ENCODE measurements at places on chromosomes 2 and 18.

- no peak for DNase-seq
Measured at GRCh38 chr2:234863043-234863934, 88.5 kb upstream of the SH3BP4 start.

DNA sequence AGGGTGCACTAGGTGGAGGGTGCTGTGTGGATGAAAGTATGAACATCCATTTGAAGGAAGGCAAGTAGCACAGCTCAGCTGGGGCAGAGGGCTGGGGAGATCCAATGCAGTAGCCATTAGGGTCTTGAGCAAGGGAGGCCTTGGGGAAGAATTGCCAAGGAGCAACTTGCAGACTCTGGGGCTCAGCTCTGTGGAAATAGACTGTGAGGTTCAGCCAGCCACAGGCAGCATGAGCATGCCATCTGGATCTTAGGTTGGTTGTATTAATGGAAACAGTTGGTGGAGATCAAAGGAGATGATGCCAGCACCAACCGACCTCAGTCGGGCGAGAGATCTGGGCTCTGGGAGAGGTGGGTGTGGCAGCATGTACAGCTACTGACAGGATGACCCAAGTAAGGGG lies 5.6 kb downstream of the ZAP70 start:
- DNase-seq, result no peak

GRCh38 chr18:39705362-39705761 lies 2139.8 kb upstream of the CELF4 start:
- no peak for DNase-seq

DNA sequence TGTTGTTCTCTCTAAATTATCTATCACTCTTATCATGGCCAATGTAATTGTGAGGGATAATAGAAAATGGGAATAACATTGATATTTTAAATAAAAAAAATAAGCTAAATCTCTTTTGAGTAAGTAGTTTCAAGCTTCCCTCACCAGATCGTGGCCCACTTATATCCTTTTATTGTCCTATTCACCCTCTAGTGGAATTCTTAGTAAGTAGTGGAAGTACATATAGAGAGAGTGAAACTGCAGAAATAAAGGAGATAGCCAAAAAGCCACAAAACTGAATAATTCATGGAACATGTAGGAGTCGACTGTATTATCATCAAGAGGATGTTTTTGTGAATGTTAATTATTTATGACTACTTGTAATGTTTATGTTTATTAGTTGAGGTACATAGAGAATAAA lies 66.1 kb upstream of the DTNA start:
- no peak for DNase-seq

GRCh38 chr2:234308813-234309195 lies 188.1 kb downstream of the ARL4C start:
- DNase-seq, result peak; percentile 86

- no peak for DNase-seq
Measured at GRCh38 chr2:30233271-30234009, 2.1 kb downstream of the LBH start.

DNA sequence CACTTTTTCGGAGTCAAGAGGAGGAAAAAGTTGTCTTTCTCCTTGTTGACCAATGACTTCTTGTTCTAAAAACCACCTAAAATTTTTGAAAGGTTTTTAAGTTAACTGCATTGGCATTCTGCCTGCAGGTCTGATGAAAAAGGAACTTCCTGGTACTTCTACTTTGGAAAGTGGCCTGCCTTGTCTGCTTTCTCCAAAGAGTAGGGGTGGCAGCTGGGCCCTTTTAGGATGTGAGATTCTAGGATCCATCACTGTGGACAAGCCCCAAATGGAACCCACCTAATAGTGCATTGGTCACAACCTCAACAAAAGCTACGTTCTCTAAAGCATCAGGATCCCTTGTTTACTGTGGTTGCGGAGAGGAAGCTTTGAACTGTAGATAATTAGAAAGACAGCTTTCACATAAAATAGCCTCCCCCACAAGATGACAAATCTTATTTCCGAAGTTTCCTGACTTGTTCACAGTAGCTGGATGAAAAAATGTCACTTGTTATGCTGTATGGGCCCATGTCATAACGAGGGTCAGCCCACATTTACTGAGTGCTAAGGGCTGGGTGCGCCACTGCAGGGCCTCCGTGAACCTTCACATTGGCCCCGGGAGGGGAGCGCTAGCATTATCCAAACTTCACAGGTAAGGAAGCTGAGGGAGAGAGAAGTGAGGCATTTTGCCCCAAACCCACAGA lies 17.4 kb downstream of the ASPRV1 start:
- DNase-seq, result no peak

- no peak for DNase-seq
Measured at GRCh38 chr18:50796495-50796894, 23.3 kb downstream of the MRO start.

GRCh38 chr18:13532406-13533075 lies 193.8 kb downstream of the FAM210A start:
- no peak for DNase-seq

- no peak for DNase-seq
Measured at GRCh38 chr18:9850309-9850708, 35.5 kb upstream of the TXNDC2 start.

GRCh38 chr2:6080932-6081753 lies 389.0 kb downstream of the SOX11 start:
- DNase-seq, result no peak

DNA sequence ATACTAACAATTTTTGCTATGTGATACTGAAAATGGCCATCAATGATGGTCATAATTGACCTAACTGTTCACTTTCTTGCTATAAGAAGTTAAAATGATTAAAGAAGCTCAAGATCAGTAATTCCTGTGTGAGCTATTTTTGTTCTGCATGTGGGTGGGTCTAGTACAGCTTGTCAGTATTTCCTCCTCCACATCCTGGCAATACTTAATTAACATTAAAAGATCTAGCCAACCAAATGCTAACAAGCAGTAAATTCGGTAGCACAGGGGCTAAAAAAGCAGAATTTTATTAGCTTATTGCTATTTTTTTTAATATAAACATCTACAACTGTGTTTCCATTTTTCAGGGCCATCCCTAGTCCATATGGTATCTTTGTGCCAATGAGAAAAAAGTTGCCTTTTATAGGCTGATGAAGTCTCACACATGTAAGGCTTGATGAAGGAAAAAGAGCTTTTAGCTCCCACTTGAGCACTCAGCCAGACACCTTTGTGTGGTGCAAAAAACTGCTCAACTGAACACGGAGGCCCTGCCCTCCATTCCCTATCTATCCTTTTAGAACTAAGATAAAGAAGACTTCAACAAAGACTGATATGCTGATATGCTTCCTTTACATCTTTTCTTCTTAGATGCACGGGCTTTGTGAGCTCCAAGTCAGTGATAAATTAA lies 4.9 kb upstream of the PNO1 start:
- DNase-seq, result no peak

GRCh38 chr2:174617718-174618117 lies 20.1 kb upstream of the WIPF1 start:
- DNase-seq, result no peak

- DNase-seq, result no peak
Measured at GRCh38 chr18:2716394-2717326, 61.1 kb downstream of the SMCHD1 start.

DNA sequence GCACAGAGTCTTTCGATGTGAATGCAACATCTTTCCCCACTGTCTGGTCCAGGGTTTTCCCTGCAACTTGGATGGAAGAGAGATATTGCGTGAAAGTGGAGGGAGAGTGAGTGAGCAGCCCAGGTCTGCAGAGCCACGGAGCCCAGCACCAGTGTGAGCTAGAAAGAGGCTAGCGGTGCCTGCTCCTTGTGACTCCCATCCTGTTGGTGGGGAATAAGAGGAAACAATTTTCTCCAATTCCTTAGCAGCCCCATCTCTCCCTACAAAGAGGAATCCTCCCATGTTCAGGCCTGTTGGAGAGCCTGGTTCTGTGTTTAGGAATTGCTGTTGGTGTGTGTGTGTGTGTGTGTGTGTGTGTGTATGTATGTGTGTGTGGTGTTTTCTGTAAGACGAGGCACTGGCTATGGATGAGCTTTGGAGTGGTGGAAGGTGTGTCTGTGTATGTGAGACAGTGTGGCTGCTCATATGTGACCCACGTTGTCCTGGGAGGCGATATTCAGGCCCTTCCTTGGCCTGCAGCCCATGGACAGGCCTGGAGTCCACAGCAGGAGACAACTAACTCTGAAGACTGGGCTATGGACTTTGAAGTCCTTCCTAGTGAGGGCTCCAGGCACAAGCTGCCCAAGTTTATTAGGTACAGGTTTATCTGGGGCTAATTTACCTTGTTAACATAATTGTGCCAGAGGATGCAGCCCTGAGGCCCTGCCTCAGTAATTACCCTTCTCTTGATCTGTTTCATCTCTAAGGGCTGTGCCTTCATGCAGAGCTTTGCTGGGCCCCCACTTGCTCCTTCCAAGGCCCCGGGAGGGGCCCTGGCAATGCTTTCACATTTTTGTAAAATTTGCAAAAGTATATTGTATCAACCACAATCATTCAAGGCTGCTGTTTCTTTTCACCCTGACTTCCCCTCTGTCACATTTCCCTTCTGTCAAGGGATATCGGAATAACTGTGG lies 88.6 kb upstream of the HAAO start:
- no peak for DNase-seq

- no peak for DNase-seq
Measured at GRCh38 chr2:241978670-241979069, 109.1 kb downstream of the RTP5 start.

DNA sequence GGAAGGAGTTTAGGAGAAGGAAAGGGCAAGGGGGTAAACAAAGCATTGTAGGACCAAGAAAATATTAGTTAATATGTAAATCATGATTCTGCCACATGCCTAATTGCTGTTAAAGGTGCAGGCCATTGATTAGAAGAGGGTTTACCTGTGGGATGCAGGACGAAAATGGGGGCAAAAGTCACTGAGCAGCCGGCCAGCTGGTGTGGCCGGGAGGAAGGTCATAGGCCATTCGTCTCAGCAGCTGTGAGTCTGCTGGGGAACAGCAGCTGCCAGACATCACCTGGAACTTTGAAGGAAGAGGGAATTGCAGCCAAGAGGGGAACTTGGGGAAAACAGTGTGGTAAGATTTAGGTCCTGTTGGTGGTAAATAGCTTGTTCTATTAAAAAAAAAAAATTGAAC lies 184.4 kb downstream of the DYSF start:
- no peak for DNase-seq

DNA sequence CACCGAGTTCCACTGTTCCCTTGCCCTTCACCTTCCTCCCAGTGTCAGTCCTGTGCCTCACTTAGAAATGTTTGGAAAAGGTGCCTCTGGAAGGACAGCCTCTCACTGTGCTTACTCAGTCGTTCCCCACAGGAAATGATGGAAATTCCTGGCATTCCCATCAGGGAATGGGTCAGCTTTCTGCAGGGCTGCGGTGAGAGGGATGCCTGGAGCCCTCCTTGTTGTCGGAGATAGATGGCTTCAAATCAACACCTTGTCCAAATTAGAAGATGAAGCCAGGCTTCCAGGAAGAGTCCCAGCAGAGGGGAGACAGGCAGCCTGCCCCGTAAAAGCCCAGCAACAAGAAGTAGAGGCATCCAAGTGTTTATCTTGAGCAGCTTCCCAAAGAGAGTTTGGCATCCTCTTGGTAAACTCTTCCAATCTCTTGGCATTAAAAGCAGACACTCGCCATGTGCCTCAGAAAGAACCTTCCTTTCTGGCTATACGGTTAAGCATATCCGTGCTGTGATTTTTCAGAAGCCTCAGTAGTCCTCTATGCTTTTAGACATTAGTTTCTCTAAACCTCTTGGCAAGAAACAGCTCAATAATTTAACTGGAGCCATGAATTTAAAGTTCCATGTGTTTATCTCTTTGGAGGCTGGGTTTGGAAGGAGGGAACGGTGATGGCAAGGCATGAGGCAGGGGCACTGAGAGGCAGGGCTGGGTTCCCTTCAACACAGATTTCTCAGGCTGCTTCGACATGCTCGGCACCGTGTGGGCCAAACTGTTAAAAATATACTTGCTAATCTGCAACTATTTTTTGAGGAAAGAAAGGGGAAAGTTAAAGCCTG lies 25.1 kb downstream of the COLEC12 start:
- DNase-seq, result no peak

DNA sequence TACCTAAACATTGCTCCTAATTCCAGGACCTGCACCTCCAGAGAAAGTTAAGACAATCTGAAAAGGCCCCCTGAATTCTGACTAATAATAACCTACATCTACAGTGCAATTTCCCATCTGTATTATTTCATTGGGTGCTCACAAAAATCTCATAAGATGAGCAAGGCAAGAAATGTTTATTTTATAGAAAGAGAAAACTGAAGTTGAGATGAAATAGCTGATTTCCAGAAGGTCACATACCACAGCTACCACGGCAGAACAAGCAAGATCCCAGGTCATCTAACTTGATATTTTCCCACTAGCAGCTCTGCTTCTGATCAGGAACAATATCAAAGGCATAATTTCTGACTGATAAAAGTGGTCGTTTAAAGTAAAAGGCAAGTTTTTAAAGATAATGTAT lies 105.8 kb upstream of the COL5A2 start:
- DNase-seq, result no peak

DNA sequence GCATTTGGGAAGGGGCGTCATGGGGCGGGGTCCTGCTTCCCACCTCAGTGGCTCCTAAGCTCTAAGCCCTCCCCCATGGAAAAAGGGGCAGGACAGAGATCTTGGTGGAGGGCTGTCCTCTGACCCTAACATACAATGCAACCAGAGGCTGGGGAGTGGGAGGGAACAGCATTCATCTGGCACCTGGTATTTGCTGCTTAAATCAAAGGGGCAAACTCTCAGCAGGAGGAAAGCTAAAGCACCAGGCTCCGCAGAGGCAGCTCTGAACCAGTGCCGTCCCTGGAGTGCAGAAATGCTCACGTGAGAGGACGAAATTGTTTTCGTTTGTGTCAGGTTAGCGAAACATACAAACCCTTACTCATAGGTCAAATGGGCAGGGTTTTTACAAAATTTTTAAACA lies 92.7 kb upstream of the PXDN start:
- no peak for DNase-seq

DNA sequence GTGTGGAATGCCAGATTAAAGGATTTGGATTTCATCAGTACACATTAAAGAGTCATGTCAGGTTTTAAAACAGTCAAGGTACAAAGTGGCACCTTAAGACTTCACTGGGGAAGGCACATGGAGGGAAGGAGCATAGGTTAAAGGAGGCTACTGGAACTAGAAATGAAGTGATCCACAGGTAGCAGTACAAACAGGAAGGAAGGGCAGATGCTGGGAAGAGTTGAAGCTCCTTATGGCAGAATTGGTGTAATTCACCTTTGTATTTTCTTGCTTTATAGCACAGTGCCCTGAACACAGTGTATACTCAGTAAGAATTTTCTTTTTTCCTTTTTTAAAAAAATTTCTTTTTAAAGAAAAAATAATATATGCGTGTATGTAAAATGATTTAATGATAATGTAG lies 177.1 kb downstream of the BABAM2 start:
- no peak for DNase-seq

GRCh38 chr2:20093263-20094141 lies 42.1 kb upstream of the LAPTM4A start:
- DNase-seq, result no peak

DNA sequence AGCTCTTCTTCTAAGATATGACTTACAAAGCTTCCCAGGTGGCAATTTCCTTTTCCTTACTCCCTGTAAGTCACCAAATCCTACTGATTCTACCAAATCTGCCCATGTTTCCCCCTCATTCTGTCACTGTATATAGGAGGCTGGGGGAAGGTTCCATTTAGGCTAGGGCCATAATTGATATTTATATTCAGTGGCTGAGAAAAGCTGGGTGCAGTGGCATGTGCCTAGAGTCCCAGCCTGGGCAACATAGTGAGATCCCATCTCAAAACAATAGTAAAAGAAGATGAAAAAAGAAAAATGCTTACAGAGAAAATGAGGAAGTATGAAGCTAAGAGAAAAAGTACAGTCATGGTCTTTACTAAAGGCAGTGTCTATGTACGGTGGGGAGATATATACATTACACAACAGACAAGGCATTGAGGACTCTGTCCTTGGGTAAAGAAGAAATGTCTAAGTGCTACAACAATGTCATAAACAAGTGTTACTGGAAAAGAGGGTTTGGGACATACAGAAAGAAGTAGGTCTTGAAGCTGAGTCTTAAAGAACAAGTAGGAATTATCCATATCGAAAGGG lies 4.8 kb downstream of the CWC22 start:
- DNase-seq, result no peak
